ENCODE measurements at places on chromosomes 1 and 21. TPM values are rescaled to one million over a fixed set of nuclear protein-coding genes. Genes with fewer than 3 reads are reported as not detected.

The GJB4 gene
- 0.89 TPM for total RNA-seq

The FASLG gene
- total RNA-seq: not detected

The PROX1 gene
- 0.88 TPM for total RNA-seq

The CD1B gene
- total RNA-seq: not detected

The HPCAL4 gene
- 0.27 TPM for total RNA-seq

The NBPF4 gene
- total RNA-seq: not detected

The HORMAD1 gene
- total RNA-seq: not detected

- DNase-seq: no peak
Measured at GRCh38 chr1:240111558-240111957, 19.9 kb downstream of the FMN2 start.

- DNase-seq: no peak
Measured at GRCh38 chr1:156795374-156795733, 21.3 kb downstream of the SH2D2A start.

- no peak for DNase-seq
Measured at GRCh38 chr1:91622616-91623015, 122.0 kb downstream of the CDC7 start.

GRCh38 chr1:6359216-6360116 lies 34.1 kb downstream of the ACOT7 start:
- DNase-seq: peak; percentile 61

DNA sequence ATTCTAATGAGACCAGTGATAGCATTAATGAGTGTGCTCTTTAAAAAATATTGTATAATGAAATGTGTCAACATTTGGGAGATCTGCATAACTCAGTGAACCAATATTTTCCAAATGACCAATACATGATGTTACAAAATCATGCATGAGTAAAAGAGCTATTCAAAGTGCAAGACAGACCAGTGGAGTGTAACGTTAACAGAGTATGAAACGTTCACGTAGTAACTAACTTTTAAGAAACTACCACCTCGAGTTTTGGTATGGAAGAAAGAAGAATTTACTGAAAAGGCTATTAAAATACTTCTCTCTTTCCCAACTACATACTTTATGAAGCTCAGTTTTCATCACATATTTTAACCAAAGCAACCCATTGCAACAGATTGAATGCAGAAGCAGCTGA lies 9.6 kb upstream of the SLC6A9 start:
- no peak for DNase-seq

DNA sequence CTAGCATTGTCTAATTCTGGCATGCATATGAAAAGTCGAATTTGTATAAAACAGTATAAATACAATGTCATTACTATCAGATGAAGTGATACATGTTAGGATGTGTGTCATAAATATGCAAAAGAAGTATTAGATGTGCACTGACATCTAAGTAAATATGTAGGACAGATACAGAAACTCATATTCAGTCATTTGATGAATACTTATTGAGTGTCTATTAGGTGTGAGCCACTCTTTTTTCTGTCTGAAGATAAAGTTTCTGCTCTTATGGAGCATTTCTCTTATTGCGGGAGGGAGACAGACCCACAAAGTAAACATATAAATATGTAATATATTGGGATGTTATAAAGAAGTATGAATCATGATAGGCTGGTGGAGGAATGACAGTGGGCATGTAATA lies 426.6 kb upstream of the B3GALT2 start:
- DNase-seq: no peak

GRCh38 chr1:164233149-164233548 lies 325.8 kb upstream of the PBX1 start:
- no peak for DNase-seq

GRCh38 chr1:14160781-14161180 lies 437.7 kb upstream of the KAZN start:
- no peak for DNase-seq

DNA sequence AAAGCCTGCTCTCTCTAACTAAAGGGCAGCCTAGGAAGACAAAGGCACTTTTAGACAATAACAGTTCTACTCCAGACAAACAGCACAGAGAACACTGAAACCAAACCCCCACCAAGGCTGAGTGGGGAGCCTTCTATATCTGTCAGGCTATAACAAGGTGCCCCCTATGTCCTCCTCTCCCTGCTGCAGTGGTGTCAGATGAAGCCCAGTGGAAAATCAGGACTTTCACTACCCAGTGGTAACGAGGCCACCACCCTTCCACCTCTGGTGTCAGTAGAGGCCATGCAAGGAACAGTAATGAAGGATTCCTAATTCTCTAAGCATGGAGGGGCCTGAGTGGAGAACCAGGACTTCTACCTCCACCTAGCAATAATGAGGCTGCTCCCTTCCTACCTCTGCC lies 83.7 kb downstream of the ZSWIM5 start:
- no peak for DNase-seq

GRCh38 chr1:32247452-32247851 lies 430 bp downstream of the FAM167B start:
- no peak for DNase-seq

DNA sequence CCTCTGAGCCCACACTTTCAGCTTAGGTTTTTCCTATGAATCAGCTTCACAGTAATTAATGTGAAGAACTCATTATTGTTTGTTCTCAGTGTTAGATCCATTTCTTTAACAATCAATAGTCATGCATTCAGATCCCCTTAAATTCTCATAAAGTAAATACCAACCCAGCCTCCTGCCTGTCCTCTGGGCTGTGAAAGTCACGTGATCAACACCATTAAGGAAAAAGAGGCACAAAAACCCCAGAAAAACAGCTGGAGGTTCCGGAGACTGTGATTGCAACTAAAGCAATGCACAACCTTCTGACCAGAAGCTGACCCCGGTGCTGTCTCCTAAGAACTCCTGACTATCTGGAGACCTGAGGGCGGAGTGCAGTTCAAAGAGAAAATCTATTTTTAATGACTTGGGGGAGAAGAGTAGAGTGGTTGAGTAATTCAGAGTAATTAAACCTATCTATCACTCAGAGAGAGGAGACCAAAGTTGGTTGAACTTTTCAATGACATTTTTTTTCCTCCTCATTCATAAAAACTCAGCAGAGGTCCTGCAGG lies 132.5 kb downstream of the PLXNA2 start:
- DNase-seq: no peak

DNA sequence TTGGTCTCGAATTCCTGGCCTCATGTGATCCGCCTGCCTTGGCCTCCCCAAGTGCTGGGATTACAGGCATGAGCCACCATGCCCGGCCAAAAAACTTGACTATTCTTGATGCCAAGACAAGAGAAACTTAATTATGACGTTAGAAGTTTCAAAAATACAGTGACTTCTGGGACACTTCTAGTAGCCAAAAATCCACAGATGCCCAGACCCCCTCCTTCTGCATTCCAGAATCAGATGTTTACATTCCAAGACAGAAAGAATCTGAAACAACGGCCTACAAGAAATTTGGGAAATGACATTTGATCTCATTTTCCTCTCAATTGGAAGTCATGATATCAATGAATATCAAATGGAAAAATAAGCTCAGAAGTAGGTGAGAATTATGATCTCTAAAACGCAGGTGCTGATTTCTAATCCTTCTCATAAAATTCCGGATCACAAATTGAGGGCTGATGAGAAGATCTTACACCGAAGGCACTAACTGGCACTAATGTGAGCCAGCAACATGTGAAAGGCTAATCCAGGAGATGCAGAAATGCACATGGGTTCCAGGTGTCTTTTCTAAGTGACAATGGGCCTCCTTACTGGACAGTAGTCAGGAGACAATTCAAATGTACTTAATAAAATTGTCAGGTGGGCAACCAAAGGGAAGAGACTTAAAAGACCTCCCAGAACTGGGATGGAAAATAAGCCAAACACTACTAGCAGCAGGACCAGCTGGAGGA lies 5.5 kb downstream of the RAB29 start:
- no peak for DNase-seq
